ENCODE measurements at places on chromosomes 3 and 15.
A peak's percentile ranks its signal among the peaks of the same experiment; 100 is the strongest.

DNA sequence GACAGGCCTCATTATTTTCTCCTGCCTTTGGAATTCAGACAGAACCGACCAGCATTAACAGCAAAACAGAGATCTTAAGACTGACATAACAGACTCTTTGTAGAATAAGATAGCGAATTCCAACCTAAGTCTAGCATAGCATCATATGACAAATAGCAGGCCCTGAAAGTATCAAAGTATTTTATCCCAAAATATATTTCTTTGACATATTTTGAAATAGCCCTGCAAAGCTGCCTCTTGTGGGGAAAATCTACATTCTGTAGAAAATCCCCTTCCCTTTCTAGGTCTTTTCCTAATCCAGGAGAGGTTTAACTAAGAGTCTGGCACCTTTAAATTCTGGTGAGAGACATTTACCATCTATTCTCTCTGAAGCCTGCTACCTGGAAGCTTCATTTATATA, 34.4 kb upstream of the STRIT1 start:
- no peak for DNase-seq

- DNase-seq, result no peak
Measured at GRCh38 chr3:125168711-125169393, 43.7 kb downstream of the SLC12A8 start.

GRCh38 chr15:101017093-101017754, 98.1 kb downstream of the LRRK1 start:
- no peak for DNase-seq

GRCh38 chr15:39315206-39315850, 265.6 kb upstream of the THBS1 start:
- no peak for DNase-seq

DNA sequence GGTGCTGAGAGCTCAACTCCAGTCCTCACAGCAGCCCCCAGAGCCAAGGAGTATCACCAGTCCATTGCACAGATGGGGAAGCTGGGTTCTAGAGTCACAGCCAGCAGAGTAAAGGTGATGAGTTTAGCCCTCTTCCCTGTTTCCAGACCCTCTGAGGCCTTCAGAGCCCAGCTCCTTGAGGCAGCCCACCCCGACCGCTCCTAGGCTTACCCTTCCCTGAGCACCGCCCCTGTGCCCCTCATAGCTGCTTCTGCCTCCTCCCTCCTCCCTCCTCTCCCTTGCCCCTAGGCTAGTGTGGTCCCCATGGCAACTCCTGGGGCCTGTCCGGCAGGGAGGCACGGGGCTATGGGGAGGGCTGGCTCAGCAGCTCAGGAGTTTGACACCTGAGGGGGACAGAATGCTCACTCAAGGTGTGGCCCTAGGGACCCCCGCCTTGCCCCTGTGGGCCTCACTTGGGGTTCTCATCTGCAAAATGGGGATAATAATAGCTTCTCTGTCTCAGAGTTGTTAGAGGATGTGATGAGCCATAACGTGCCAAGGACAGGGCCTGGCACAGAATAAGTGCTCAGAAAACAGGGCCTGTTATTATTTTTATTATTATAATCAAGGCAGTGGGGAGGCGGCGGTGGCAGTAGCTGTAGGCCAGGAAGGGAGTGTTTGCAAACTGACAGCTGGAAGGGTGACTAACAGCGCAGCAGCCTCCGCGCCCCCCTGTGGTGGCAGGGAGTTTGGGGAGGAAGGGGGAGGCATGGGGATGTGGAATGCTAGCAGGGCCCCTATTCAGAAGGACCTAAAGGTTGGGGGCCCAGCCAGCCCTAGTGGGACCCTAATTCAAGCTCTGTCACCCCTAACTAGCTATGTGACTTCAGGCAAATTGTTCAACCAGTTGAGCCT, 11.5 kb downstream of the CSK start:
- peak; percentile 76 for DNase-seq

- no peak for DNase-seq
Measured at GRCh38 chr3:66673293-66673692, 172.5 kb upstream of the LRIG1 start.

DNA sequence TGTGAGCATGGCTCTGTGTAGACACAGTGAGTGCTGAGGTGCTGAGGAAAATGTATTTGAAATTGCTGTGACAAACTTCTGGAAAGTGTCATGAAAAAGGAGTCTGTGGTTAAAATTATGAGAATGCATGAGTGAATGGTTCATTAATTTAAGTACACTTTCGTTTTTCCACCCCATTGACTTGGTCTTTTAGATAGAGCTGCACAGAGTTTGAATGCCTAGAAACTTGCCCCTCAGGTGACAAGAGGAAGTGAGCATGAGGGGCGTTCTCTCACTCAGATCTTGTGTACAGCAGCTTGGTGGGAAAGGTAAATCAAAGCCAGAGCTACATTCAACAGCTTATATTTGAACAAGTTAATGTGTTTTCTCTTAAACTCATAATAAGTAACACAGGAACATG, 296.8 kb downstream of the WDR72 start:
- no peak for DNase-seq

DNA sequence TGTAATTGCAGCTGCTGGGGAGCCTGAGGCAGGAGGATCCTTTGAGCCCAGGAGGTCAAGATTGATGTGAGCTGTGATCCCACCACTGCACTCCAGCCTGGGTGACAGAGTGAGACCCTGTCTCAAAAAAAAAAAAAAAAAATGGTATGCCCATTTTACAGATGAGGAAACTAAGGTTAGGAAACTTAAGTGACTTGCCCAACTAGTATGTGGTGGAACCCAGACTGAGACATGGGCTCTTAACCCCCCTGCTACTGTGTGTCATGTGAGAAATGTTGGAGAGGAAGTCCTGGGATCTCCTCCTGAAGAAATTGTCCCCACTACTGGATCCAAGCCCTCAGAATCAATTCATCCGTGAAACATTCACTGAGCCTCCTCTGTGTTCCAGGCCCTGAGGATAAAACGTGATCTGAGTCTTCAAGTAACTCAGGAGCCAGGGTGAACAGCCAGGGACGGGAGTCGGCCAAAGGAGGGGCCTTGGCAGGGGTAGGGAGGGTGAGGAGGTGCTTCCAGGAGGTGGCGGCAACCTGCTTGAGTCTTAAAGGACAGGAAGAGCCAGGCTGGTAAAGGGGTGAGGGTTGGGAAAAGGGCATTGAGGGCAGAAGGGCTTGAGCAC, 19.6 kb upstream of the RNU6-1 start:
- DNase-seq, result no peak

GRCh38 chr3:61876797-61877196, 315.4 kb downstream of the PTPRG start:
- DNase-seq, result no peak

DNA sequence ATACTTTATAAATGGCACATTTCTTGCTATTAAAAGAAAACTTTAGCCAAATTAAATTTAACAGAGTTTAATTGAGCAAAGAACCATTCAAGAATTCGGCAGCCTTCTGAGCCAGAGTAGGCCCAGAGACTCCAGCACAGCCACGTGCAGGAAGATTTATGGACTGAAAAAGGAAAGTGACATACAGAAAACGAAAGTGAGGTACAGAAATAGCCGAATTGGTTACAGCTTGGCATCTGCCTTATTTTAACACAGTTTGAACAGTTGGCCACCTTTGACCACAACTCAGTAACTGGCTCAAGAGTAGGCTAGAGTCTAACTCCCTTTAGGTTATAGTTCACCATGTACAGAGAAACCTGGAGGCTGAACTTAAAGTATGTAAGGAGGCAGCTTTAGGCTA, 17.6 kb downstream of the CFAP44 start:
- DNase-seq, result no peak

DNA sequence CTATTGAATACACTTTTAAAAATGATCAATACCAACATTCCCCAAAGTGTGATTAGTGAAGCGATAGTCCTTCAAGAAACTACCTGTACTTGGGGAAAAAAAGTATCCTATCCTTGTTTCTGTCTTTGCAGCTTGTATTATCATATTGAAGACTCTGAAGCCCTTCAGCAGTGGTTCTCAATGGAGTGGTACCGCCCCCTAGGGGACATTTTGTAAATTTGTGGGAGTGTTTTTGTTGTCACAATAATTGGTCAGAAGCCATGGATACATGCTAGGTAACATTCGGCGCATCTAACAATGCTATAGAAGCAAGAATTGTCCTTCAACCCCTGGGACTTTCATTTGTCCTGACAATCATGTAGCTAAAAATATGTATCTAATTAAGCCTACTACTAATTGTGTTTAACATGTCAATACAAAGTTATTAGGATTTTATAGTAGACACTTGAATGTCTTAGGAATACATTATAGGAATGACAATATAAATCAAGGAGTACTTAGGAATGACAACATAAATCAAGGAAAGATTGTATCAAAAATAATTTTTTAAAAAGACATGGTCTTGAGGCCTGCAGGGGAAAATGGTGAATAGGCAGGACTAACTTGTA, 53.7 kb downstream of the NMD3 start:
- DNase-seq, result peak; percentile 70

DNA sequence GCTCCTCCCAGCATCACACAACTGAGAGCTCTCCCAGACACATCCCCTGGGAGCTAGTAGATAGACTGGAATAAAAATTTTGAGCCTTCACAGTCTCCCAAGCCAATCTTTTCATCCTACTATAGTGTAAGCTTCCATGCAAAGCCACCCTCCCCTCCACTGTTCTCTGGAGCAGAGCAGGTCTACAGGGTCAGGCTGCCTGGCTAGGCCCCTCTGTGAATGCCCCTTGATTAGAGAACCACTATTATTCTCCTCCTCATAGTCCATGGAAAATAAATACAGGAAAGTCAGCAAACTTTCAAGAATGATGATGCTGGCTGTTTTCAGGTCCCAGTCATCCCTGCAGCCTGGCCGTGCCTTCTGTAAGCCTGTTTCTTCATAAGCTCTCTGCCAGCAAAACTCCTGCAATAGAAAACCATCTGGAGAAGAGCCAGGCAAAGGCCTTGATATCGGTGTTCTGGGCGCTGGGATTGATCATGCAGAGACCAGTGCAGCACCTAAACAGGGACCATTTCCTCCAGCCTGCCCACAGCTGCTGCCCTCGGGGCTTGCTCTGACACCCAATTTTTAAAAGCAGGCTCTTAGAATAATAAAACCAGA, 51.7 kb downstream of the CRYGS start:
- DNase-seq, result no peak

GRCh38 chr3:50008931-50009330, 69.0 kb downstream of the RBM6 start:
- DNase-seq, result no peak

GRCh38 chr15:60772395-60773120, 293.6 kb upstream of the ICE2 start:
- no peak for DNase-seq

- DNase-seq, result no peak
Measured at GRCh38 chr15:52289629-52290081, 5.9 kb downstream of the MYO5C start.

DNA sequence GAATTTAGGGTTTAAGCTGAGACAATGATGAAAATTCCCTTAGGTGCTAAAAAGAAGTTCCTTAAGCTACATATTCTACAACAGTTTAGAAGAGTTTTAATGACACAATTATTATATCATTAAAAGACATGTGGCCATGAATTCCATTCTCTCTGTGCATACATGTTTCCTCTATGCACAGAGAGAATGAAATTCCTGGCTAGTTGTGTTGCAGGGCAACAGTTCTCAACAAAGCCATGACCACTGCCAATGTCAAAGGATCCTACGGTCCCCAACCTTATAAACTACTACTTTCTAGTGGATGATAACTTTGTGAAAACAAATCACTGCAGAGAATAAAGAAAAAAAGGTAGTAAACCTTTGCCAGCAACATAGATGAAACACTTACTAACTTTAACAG, 122.7 kb downstream of the OTOL1 start:
- no peak for DNase-seq

DNA sequence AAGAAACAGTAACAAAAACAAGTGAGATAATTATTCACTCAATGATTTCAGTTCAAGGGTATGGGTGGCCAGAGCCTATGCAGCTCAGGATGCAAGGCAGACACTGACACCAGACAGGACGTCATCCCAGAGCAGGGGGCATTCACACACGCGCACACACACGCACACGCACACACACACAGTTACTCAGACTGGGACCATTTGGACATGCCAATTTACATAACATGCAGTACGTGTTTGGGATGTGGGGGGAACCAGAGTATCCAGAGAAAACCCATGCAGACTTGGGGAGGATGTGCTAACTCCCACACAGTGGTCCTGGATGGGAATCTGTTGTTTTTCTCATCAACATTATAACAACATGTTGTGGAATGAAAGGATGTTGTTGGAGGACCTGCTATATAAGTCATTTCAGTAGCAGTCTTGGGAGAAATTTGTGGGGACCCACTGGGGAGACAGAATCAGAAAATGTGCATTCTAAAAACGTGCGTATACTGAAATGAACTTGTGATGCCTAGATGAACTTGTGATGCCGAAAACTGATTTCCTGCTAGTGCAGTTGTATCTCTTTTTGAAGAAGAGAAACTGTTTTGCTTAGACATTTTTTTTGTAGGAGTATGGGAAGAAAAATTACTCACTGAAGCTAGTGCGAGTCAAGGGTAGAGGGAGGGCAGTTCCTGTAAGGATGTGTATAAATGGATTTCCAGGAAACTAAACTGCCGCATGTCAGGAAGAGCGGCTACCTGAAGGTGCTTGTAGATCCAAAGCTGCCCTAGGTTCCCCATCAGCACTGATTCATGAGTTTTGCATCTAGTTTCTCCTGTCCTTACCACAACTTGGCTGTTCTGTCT, 25.2 kb downstream of the CD200 start:
- DNase-seq, result no peak

GRCh38 chr3:33544126-33544525, 103.9 kb upstream of the UBP1 start:
- no peak for DNase-seq

DNA sequence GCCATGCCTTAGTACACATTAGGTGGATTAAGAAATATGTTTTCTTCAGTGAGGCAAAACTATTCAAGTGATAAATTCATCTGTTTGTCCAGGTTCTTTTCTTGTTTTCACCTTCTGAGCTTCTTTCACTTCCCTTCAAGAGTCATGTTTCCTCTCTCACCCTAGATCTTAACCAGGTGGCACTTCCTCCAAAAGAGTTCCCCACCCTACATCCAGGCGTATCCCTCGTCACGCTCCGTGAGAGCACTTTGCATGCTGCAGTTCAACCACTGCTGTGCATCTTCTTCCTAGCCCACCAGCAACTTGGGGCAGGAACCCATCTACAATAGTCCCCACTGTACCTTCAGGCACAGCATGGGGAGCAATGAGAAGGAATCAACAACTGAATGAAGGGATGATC, 28.9 kb downstream of the OSBPL10 start:
- no peak for DNase-seq

DNA sequence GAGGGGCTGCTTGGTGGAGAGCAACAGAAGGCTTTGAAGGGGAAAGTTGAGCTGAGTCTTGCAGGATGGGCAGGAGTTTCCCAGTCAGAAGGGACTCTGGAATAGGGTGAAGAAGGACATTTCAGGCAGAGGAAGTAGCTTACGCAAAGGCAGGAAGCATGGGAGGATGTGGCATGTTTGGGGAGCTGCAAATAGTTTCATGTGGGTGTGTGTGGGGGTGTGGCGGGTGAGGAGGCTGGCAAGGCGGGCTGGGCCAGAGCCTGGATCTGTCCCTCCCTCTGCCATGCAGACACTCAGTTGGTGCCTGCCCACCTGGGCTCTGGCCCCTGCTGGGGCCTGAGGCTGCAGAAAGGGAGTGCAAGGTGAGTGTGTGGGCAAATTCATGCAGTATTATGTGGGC, 10.4 kb downstream of the TEX264 start:
- DNase-seq, result peak; percentile 87

GRCh38 chr3:134197681-134198261, 52.9 kb downstream of the RYK start:
- peak; percentile 71 for DNase-seq
